Left colon (tissue), 2 donors: ENCODE measurements at places on chromosomes 2 and 18. TPM values are rescaled to one million over a fixed set of nuclear protein-coding genes. Genes with fewer than 3 reads are reported as not detected.

GRCh38 chr2:64203131-64203857 is 59.1 kb upstream of the PELI1 start:
- DNase-seq, result peak; percentile 27

DNA sequence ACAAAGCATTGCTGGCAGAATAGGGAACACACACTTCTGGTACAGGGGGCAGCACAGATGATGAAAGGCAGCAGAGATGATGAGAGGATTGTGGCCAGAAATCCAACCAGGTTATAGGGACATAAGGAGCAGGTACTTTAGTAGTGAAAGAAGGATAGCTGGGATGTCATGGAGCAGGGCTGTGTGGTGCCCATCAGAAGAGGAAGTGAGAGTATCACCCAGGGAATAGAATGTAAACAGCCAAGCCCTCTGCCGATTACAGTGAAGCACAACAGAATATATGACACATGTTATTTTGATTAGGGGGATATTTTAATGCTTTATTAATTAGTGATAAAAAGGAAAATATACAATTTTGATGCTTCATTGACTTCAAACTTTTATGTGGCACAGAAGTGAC is 883.4 kb upstream of the CDH2 start:
- no peak for DNase-seq

DNA sequence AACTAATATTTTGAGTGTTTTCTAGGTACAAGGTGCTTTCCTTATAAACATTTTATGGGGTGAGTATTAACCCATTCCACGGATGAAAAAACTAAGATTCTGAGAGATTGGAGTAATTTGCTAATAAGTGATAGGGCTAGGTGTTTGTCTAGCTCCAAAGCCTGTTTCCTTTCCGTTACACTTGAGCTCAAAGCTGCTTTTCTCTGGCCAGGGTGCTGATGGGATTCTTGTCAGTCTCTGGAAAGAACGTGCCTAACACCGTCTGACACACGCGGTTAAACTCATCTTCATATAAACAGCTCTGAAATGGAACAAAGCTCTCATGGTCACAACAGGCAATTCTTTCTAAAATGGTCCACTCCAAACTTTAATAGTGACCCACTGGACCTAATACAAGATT is 2.0 kb upstream of the ANKRD29 start:
- DNase-seq, result no peak

Gene TMEM87B
- 72.6 TPM for total RNA-seq
